Stimulated activated CD8-positive, alpha-beta memory T cell treated with anti-CD3 and anti-CD28 coated beads, Interleukin-15, amount 100 ng/mL, for 1 hour (primary cell): ENCODE measurements at places on chromosomes 5 and 9.

- no peak for DNase-seq
These were observed 77.6 kb downstream of the ALDH1A1 start for GRCh38 chr9:72875221-72875620.

GRCh38 chr9:125687163-125687863 lies 19.7 kb downstream of the MAPKAP1 start:
- DNase-seq: no peak

GRCh38 chr9:136607334-136607919 lies 55.3 kb upstream of the EGFL7 start:
- DNase-seq: no peak

GRCh38 chr9:104745852-104746251 lies 1.6 kb upstream of the NIPSNAP3A start:
- DNase-seq: no peak

GRCh38 chr9:72371151-72371550 lies 6.1 kb upstream of the ZFAND5 start:
- no peak for DNase-seq

DNA sequence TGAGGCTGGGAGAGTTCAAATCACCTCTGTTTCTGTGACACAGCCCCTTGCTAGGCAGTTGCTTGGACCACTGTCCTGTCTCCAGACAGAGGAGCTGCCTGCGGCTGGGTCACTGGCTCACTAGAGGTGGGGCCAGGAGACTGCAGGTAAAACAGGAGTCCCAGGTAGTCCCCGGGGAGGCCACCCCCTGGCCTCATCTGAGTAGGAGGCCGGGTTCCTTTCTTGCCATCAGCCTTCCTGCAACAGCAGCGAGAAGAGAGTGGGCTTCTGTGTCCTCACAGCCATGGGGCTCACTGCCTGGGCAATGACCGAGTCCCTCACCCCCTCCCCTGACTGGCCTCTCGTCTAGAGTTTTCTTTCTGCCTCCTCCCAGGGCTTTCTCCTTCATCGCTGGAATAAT lies 197.5 kb downstream of the CDK5RAP2 start:
- DNase-seq: no peak

DNA sequence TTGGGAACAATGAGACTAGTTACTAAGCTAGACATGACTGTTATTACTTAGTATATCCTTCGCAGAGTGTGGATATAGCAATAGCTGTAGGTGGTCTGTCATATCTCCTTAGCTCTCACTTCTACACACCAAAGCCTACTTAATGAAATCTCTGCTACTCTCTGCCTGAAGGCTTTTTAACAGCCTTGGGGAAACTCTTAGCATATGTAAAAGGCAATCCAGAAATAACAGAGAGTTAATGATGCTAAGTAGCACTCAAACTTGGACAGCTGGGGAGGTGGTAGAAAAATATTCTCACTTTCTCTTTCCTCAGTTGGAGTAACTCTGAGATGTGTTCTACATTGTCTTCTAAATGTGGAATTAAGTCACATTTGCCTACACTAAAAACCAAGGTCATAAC lies 30.2 kb upstream of the C6 start:
- no peak for DNase-seq

DNA sequence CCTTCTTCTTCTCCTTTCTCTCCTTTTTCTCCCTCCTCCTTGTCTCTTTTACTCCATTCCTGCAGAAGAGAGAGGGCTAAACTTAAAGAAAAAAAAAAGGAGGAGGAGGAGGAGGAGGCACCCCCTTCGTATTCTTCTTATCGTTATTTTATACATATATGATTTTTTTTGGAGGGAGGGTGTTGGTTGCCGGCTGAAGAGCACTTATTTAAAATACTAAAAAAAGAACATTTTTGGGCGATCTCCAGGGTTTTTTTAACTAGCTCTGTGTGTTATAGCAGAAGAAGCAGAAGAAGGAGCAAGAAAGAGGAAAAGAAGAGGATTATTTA lies 381 bp downstream of the NR2F1 start:
- no peak for DNase-seq

DNA sequence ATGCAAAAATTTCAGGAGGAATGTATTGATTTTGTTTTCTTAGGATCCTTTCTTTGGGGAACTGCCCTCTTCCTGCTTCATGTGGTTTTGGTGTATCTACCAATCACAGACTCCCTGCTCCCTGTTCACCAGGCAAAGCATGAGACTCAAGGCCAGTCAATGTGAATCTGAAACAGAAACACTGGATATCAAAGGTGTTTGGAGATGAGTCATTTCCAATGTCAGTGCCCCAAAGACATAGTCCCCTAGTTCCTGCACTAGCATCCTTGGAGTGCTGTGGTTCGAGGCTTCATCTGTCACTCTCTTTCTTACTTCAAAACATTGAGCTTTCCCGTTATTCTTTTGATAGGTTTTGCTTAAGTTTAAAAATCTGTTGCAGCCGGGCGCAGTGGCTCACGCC lies 8.1 kb downstream of the PPP3R2 start:
- no peak for DNase-seq

DNA sequence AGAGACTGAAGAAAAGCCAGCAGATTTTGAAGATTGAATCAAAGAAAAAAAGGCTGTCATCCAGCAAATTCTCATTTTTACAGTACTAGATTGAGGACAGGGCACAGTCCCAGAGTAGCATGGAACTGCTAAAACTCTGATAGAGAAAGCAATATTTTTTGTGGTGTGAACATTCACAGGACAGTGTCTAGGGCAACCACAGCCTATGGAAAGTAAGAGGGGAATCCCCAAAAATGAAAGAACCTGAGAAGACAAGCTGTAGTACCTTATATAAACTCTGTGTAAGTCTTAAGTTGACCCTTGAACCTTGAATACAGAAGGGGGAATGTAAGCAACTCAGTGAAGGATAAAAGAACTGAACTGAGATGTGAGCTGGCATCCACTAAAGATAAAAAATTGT lies 540.3 kb downstream of the HINT1 start:
- DNase-seq: no peak

DNA sequence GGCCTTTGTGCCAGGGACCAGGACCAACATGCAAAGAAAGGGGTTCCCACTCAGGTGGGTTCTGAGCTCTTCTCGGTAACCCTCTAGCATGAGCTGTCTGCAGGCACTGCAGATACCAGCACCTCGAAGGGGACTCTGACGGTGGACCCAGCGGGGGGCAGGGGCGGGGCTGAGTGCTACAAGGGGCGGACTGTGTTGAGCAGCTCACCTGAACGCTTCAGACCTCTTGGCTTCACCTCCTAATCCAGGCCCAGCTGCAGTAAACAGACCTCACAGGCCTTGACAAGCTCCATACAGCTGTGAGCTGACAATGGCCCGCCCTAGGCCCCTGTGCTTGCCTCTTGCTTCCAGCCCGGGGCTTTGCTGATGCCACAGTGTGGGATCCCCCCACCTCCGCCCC lies 48.4 kb downstream of the C9orf50 start:
- DNase-seq: no peak

DNA sequence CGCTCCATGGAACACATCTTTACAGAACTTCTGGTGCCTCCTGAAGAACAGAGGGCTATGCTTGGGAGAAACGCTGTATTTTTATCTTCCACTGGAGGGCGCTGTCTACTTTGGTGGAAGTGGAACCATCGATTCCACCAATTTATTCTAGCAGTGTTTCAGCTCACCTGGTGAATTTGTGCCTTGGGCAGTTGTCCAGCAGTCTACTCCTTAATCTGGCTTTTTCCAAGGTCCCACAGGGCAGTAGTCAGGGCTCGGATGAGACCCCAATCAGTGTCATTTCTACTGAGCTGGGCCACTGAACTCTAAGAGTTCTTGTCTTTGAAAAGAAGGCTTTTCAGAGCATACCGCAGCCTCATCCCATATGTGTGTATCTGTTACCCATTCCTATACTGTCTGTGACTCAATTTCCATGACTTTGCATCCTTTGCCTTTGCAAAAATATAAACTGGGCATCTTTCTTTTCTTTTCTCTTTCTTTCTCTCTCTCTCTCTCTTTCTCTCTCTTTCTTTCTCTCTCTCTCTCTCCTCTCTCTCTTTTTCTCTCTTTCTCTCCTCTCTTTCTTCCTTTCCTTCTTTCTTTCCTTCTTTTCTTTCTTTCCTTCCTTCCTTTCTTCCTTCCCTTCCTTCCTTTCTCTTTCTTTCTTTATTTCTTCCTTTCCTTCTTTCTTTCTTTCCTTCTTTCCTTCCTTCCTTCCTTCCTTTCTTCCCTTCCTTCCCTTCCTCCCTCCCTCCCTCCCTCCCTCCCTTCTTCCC lies 138.4 kb upstream of the ZNF618 start:
- no peak for DNase-seq
